ENCODE measurements at places on chromosomes 16 and 17. TPM values are rescaled to one million over a fixed set of nuclear protein-coding genes. Genes with fewer than 3 reads are reported as not detected.

Gene CES1
- 0.82 TPM for total RNA-seq

Gene KRTAP4-4
- total RNA-seq: not detected

Gene ZFP90
- 25.0 TPM for total RNA-seq

Gene AXIN2
- 14.2 TPM for total RNA-seq

Gene FOXF1
- 1.1 TPM for total RNA-seq

Gene ACAP1
- total RNA-seq: not detected

Gene AGRP
- total RNA-seq: not detected

Gene SECTM1
- total RNA-seq: 45.0 TPM

Gene CBLN1
- total RNA-seq: not detected

Gene MEIOB
- not detected for total RNA-seq

Gene NOD2
- total RNA-seq: not detected

Gene KRT28
- not detected for total RNA-seq

Gene TEDC2
- 5.5 TPM for total RNA-seq

Gene SLC47A2
- not detected for total RNA-seq

Gene NLRC5
- 6.7 TPM for total RNA-seq

Gene KRT33B
- total RNA-seq: not detected

Gene SPATA32
- total RNA-seq: not detected

Gene DNAAF1
- not detected for total RNA-seq

Gene PLCG2
- total RNA-seq: under 0.01 TPM

Gene PDE6G
- total RNA-seq: not detected

Gene KCNH4
- not detected for total RNA-seq

Data from pericardium fibroblast (primary cell).